NCI-H1105 (cell line): ENCODE measurements at places on chromosomes 2 and 18.

DNA sequence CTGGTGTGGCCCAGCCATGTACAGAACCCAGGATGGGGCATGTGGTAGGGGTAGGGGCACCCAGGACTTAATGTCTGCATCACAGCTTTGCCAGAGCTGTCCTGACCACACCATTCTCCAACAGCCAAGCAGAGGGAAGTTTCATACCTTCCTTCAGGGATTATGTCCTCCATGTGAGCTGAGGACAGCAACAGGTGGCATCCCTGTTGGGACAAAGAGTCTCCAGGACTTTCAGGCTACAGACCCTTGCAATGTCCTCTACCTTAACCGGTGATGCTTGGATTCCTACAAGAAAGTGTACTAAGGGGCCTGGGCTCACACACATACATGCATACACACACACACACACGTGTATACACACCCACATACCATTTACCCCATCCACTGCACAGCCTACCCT lies 227.0 kb upstream of the SIX2 start:
- DNase-seq: no peak

GRCh38 chr2:45945302-45945717 lies 293.8 kb downstream of the PRKCE start:
- no peak for DNase-seq

DNA sequence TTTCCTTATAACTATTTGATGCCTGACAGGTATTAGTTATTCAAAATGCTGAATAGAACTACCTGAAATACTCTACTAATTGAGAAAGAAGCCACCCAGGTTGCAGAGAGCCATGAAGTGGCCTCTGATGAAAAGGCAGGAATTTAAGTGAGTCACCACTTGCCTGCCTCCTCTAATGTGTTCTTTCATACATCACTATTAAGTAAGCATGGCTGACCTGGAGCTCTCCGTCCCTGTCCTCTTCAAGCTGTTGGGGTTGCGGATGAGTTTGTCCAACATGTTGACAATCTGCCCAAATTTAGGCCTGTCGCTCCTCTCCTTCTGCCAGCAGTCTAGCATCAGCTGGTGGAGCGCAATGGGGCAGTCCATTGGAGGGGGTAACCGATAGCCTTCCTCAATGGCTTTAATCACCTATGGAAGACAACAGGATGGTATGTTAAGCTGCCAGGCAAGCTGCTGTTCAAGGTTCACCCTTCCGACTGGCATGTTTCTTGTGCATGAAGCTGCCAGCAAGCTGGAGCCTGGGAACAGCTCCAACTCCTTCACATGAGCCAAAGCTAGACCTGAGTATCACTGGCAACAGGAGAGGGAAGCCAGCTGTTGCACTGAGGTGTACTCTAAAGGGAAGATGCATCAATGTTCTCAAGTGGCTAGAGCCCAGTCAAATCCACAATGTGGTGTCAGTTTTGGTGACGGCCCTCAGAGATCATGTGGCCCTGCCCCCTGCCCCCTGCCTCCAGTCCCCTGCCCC lies 142.2 kb downstream of the EPHA4 start:
- peak; percentile 72 for DNase-seq

GRCh38 chr2:134917888-134918525 lies 615 bp upstream of the CCNT2 start:
- DNase-seq: peak; percentile 89

DNA sequence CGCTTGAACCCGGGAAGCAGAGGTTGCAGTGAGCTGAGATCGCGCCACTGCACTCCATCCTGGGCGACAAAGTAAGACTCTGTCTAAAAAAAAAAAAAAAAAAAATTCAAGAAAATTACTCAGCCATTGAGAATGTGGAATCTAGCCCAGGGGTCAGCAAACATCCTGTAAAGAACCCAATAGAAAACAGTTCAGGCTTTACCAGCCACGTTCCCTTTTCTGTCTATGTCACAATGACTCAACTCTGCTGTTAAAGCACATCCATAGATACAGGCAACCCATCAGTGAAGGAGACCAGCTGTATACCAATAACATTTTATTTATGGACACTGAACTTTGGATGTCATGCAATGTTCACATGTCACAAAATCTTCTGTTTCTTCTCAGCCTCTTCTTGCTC lies 435.6 kb upstream of the GYPC start:
- no peak for DNase-seq

DNA sequence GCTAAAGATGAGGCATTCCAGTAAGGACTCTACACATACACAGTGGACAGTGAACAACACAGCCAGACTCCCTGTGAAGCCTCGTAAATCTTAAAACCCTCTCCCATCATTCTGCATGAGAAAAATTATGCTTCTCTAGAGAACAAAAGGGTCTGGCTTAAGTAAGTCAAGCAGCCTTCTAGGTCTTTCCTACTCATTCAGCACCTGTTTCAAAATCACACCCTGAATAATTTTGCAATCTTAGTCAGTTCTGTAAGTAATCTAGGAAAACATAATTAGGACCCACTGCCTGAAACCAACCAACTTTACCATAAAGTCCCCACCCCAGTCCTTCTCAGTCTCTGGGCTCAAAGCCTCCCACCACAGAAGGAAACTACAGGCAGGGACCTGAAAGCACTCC lies 19.7 kb downstream of the IAH1 start:
- no peak for DNase-seq

- DNase-seq: no peak
These were observed 46.0 kb downstream of the CIB4 start for GRCh38 chr2:26595146-26595545.

- no peak for DNase-seq
These were observed 61.7 kb upstream of the LCLAT1 start for GRCh38 chr2:30385327-30385726.

DNA sequence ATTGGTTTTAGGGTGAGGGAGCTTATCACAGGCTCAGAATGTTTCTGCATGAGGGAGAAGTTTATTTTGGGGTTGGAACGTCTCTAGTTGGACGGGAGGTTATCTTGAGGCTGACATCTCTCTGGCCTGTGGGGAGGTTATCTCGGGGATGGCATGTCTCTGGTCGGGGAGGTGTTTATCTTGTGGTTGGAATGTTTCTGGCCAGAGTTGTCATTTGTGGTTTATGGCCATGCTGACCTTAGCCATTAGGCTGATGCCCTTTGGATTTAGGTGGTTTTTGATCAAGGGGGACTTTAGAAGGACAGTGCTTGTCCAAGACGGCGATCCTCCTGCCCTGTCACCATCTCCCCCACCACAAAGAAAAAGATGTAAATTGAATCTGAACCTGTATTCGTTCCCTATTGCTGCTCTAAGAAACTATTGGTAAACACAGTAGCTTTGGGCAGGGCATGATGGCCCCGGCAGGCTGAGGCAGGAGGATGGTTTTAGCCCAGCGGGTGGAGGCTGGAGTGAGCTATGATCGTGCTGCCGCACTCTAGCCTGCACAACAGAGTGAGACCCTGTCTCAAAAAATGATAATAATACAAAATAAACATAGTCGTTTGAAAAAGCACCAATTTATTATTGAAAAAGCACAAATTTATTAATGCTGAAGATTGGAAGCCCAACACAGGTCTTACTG lies 17.8 kb upstream of the MPPE1 start:
- DNase-seq: no peak

DNA sequence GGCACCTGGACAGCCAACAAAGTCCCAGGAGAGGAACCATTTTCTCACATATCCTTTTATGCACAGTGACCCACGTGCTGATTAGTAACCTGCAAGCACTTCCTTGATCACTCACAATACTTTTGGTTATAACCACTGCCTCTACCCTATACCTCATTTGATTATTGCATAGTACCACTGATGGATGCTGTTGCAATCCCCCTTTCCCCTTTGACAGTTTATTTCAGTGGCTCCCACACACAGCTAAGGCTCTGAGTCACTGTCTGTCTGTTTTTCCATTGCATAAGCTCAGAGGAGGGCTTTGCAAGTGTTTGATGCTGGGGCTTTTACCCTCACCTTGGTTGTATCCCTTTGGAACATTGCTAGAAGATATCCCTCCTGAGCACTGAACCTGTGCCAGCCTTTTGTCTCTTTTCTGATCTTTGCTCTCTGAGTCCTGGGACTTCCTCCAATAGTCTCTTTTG lies 101.7 kb upstream of the RBBP8 start:
- no peak for DNase-seq

DNA sequence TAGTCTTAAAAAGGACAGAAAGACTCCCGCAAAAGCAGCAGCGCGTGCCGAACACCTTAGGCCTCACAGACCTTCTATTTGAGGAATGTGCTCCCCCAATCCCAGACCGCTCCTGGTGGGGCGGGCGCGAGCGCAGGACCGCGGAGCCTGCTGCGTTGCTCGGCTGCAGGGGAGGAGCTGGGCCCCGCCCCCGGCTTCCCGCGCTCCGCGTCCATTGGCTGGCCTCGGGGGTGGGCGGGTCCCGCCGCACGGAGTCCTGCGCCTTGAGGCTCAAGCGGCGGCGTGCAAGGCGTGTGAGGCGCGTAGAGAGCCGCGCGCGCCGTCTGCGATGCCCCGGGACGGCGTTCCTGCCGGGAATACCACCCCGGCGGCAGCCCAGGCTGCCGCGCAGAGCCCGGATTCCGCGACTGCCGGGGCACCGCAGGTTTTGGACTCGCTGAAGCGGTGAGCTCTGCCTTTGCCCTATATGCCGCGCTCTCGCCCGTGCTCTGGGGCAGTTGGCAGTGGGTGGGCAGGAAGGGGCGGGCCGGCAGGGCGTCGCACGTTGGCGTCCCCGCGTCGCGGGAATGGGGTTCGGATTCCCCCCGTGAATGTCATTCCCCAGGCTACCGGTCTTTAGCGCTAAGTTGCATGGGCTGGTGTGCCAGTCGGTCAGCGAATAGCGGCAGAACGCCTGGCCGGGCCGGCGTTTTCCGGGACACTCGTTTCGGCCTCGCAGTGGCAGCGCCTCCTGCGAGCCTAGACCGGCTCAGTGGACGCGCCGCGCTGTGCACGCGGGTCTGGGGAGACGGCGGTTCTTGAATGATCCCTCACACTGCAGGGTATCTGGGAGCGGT lies 49.6 kb upstream of the PAIP2B start:
- DNase-seq: peak; percentile 34

GRCh38 chr2:1584691-1585485 lies 159.4 kb downstream of the PXDN start:
- no peak for DNase-seq

DNA sequence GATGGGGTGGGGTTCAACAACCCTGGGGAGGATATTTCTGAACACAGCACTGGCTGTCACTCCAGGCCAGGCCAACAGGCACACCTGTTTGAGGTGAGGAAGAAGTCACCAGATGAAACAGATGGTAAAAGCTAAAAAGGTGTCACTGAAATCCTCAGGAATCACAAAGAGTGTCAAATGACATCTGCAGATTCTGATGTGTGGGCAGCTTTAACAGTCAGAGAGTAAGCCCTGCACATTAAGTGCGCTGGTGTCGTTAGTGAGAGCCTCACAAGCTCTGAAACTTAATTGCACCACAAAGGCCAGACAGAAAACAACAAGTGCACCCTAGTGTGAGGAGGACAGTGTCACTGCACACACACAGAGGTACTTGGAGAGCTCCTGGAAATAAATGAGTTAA lies 13.6 kb downstream of the FLACC1 start:
- no peak for DNase-seq

- DNase-seq: no peak
These were observed 17.9 kb upstream of the NPAS2 start for GRCh38 chr2:100802066-100802465.

GRCh38 chr2:36526226-36526625 lies 71.7 kb downstream of the FEZ2 start:
- no peak for DNase-seq

DNA sequence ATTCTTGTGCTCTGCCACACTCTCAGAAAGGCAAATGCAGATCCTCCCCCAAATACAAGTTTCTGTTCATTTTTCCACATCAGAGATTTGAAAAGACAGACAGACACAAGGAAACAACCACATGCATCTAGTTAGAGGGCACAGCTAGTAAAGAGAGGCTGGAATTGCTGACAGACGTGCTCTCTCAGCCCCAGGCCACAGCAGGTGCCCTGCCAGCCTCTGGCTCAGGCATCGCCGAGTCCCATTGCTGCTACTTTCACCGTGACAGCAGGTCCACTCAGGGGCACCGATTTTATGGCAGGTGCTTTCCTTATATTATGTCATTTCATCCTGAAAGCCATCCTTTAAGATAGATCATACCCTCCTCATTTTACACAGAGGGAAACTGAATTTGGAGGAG lies 507.5 kb downstream of the EIPR1 start:
- no peak for DNase-seq

DNA sequence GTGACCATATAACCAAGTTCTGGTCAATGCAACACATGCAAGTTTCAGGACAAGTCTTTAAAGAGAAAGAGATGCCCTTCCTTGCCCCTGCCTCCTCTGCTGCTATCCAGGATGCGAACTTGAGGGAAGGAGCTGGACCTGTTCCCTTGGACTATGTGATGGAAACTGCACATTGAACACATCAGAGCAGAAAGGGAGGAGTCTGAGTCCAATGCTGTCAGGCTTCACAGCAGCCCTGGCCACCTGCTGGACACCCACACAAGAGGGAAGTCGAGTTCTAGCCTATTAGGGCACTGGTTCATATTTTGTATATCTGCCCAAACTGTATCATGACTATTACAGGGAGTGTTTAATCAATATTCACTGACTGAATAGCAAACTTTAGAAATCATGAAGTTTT lies 38.3 kb upstream of the TEX51 start:
- no peak for DNase-seq

- DNase-seq: no peak
These were observed 94.4 kb upstream of the SATB2 start for GRCh38 chr2:199552141-199552540.

DNA sequence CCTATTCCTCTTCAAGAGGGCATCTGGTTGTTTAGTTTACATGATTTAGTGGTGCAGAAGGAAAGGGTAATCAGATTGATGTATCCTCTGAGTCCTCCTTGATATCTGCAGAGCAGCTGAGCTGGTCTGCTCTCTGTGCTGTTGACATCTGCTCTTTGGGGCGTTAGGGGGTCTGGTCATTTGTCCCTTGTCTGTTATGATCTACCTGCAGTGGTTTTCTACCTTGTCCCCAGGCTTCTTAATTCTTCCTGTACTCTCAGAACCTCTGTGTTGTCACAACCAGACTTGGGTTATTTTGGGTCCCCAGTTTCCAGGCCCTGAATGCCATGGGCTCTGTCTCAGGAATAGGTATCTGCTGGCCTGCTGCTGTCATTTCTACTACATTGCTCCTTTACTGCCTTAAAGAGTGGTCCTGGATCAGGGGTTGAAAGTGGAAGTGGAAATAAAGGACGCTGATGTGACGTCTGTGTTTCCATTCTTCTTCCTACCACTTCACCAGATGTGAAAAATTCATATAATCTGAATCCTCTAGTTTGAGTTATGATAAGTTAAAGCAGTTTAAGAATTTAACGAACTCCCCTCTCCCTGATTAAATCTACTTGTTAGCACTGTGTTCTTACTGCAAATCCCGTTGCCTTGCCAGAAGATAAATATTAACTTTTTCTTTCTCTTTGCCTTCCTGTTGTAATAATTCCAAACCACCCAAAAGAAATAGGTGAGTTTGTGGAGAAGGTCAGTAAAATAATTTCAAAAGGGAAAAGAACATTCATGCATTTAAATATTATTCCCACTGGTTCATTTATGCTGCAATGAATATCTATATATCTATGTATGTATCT lies 16.6 kb upstream of the CPS1 start:
- no peak for DNase-seq
